ENCODE measurements at places on chromosomes 3 and 15.

DNA sequence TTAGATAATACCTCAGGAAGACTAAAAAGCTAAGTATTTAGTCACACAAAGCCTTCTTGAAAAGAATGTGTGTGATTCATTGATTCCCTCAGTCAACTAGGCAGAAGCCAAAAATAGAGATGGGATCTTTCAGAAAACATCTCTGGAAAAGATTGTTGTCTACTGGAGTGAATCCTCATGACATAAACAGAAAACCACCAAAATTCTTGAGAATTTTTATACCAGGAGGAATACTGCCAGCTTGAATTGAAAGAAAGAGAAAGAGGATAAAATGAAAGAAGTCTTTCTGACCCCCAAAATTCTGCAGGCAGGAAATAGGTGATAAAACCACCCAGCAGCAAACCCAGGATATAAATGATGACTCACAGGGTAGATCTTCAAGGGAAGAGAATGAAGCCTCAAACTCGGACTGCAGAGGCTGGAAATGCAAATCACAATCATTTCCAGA is 363.1 kb upstream of the PLSCR5 start:
- DNase-seq: peak; percentile 83

DNA sequence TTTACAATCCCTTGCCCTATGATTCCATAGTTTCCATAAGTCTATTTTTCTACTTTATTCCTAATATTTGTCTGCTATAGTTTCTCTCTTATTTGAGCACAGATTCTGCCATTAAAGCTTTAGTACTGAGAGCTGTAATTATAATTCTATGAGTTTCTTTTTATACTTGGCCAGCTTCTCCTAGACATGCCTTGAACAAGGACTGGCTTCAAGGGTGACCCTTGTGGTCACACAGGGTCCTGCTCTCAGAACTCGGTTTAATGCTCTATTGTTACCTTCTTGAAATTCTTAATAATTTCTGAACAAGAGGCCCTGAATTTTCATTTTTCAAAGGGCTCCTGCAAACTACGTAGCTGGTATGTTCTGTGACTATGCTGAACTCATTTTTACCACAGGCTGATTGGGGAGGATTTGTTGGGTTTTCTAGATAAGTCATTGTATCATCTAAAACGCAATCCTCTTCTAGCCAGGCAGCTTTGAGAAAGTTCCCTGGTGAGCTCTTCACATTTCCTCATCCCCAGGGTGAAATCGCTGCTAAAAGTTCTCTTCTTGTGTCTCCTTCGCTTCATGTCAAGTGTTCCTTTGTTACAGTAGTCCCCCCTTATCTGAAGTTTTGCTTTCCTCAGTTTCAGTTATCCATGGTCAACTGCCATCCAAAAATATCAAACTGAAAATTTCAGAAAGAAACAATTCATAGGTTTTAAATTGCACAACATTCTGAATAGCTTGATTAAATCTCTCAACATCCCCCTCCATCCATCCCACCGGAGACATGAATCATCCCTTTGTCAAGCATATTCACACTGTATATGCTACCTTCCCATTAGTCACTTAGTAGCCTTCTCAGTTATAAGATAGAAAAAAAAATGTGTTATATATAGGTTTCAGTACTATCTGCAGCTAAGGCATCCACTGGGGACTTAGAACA is 12.6 kb upstream of the PLCL2 start:
- DNase-seq: peak; percentile 10

DNA sequence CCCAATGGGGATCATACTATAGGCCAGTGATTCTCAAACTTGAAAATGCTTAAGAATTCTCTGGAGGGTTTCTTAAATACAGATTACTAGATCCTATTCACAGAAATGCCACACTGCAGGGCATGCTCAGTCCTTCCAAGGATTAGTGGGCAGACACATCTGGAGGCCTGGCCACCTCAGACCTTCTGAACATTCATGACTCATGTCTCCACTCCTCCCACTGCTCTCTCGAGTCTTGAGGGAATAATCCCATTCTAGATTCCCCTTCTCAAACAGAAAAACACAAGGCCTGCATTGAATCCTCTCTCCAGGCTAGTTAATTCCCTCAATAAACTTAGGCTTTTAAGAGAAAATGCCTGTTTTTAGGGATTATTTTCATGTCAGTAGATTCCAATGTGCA is 22.1 kb downstream of the ZNF621 start:
- DNase-seq: no peak

- DNase-seq: no peak
These were observed 4.1 kb downstream of the VHL start for GRCh38 chr3:10145685-10146084.

DNA sequence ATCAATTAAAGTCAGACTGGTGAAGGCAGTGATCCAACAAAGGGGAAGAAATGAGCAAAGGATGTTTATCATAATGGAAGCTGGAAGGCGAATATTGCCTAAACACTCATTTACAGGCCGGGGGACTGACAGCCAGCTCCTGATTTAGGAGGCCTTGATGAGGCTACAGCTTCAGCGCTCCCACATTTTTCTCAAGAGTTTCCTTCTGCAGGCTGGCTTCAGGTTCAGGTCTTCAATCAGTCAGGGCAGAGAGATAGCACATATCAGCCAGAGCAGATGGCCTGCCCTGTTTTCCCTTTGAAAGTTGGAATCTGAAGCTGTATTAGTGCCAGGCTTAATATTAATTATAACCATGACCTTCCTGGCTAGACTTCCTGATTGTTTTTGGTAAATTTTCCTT is 218.9 kb downstream of the SV2B start:
- no peak for DNase-seq

- DNase-seq: peak; percentile 98
These were observed 78.6 kb upstream of the TSEN2 start for GRCh38 chr3:12405432-12406272.

DNA sequence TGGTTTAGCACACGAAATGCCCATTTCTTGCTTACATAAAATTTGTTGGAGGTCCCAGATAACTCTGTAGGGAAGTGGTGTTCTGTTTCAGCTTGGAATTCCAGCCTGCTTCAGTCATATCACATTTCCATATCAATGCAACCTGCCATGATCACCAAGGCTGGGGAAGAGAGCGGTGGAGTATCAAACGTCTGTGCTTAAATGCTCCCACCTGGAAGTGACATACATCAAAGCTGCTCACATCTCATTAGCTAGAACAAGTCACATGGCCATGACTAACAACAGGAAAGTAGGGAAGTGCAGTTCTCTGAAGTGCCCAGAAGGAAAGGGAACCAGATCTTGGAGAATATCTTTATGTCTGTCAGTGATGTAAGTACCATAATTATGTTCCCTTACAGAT is 130.2 kb upstream of the CFAP20DC start:
- DNase-seq: no peak

DNA sequence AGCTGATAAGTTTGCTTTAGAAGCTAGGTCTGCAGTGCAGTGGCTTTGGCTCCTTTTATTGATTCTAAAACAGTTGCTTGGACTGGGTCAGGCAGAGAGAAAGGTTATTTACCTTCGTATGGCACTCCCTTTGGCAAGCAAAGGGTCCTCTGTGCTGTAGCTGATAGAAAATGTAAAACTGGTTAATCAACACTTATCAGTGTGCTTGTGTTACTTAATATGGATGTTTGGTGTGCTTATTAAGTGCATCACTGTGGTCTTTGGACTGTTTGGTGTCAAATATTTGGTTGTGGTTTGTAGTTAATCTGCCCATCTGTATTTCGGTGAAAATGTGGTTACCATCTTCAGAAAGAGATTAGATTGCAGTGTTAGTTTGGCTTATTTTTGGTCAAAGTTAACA is 16.0 kb downstream of the UBE2E2 start:
- no peak for DNase-seq

GRCh38 chr15:82833362-82833682 is 23.9 kb downstream of the WHAMM start:
- DNase-seq: no peak

- peak; percentile 89 for DNase-seq
These were observed 544.8 kb downstream of the AGBL1 start for GRCh38 chr15:86624261-86625036.

GRCh38 chr3:4821975-4822374 is 157.3 kb upstream of the BHLHE40 start:
- no peak for DNase-seq

GRCh38 chr3:32868719-32869512 is 51.1 kb downstream of the TRIM71 start:
- peak; percentile 57 for DNase-seq

- DNase-seq: no peak
These were observed 28.6 kb downstream of the KLHL6 start for GRCh38 chr3:183526838-183527427.

DNA sequence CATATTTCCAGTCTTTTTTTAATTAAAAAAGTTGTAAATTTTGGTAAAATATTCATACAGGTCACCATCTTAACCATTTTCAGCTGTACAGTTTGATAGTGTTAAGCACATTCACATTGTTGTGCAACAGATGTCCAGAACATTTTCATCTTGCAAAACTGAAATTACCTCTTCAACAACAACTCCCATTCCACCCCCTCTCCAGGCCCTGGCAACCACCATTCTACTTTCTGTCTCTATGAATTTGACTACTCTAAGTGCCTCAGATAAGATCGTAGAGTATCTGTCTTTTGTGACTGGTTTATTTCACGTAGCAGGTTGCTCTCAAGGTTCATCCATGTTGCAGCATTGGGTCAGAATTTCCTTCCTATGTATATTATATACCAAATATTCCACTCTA is 76.0 kb downstream of the SLCO3A1 start:
- no peak for DNase-seq

- no peak for DNase-seq
These were observed at the start of gene ST8SIA2 for GRCh38 chr15:92393071-92393979. Gene ST8SIA2, plus strand, starts transcription at chr15:92393881. Its CDS starts 184 bp downstream, at chr15:92394065.

Measured in trophoblast cell (in vitro differentiated cells and primary cell).